ENCODE measurements at places on chromosomes 4 and X. TPM values are rescaled to one million over a fixed set of nuclear protein-coding genes. Genes with fewer than 3 reads are reported as not detected.

Gene FAM200B
- total RNA-seq: 33.2 TPM

- no peak overlapping the region for H3K4me3 ChIP-seq
- H3K36me3 ChIP-seq: no peaks in the 10 kb centered on the region
- no peaks in the 10 kb centered on the region for H3K27me3 ChIP-seq
- DNase-seq: peak; percentile 56
Observed at GRCh38 chr4:146224326-146224966, 10.1 kb downstream of the REELD1 start.

GRCh38 chr4:88659890-88660208 is 37.8 kb downstream of the NAP1L5 start:
- H3K27ac ChIP-seq: peak overlapping the region; percentile 95
- H3K36me3 ChIP-seq: peaks cover 7% of the 10 kb centered on the region
- no peaks in the 10 kb centered on the region for H3K27me3 ChIP-seq
- peaks cover 55% of the 10 kb centered on the region for H3K4me1 ChIP-seq
- H3K4me3 ChIP-seq: no peak overlapping the region
- no peak for DNase-seq

GRCh38 chrX:5807181-5807580 is 421.5 kb downstream of the NLGN4X start:
- H3K4me3 ChIP-seq: no peak overlapping the region
- no peaks in the 10 kb centered on the region for H3K36me3 ChIP-seq
- H3K4me1 ChIP-seq: no peaks in the 10 kb centered on the region

DNA sequence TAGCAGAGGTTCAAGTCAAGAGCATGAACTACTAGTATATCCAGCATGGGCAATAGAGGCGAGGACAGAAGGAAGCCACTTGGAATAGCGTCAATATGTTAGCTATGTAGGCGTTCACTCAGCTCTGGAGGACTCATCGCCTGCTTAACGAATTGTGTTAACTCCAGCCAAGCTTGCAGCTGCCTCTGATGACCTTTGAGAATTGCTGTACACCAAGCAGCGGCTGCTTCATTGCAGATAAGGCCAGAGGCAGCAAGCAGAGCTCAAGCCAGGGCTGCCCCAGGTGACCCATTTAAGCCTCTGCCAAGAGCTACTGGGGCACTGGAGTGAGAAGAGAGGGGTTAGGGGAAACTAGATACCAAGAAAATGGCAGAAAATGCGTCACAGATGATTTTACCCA is 160.2 kb upstream of the IGFBP7 start:
- H3K27ac ChIP-seq: no peak overlapping the region
- no peaks in the 10 kb centered on the region for H3K36me3 ChIP-seq
- DNase-seq: peak; percentile 69

- H3K36me3 ChIP-seq: no peaks in the 10 kb centered on the region
- no peak overlapping the region for H3K4me3 ChIP-seq
- no peaks in the 10 kb centered on the region for H3K4me1 ChIP-seq
Observed at GRCh38 chr4:91113130-91113706, 986.0 kb downstream of the CCSER1 start.

GRCh38 chr4:93855926-93856325 is 27.4 kb downstream of the ATOH1 start:
- no peak overlapping the region for H3K27ac ChIP-seq
- no peak for DNase-seq
- H3K36me3 ChIP-seq: no peaks in the 10 kb centered on the region
- H3K4me1 ChIP-seq: no peaks in the 10 kb centered on the region

DNA sequence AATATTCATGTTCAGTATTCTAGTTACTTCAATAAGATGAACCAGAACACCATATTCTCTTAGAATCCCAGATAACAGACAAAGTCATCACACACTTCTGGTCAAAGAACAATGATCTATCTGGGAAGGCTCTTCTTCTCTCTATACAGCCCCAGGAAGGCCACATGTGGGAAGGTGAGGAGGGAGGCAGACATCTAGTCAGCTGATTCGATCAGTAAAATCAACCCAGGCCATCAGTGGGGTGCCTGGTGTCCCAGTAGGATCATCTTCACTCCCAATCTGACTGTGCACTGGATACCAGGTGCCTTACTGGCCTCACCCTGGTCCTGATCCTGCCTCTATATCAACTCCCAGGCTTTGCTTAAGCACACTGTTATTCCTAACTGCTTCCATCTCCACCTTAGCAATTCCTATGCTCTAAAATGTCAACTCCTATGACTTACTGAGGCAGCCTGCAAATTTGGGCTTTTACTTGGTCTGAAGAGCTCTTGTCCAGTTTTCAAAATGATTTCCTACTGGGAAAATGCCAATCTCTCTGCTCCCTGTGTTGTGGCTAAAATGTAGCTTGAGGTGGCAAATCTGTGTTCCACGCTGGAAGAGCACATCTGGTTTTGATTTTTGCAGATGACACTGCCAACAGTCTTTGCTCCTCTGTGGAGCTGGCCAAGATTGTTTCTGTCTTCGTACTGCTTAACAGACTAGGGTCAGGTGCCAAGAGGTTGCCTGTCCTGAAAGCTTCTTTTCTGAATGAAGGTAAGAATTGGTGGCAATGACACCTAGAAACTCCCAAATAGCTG is 128.7 kb downstream of the MGST2 start:
- no peaks in the 10 kb centered on the region for H3K36me3 ChIP-seq
- peaks cover 20% of the 10 kb centered on the region for H3K4me1 ChIP-seq
- no peak overlapping the region for H3K4me3 ChIP-seq
- no peak overlapping the region for H3K27ac ChIP-seq

Data from GM23248 (cell line).